ENCODE measurements at places on chromosomes 7 and 10. TPM values are rescaled to one million over a fixed set of nuclear protein-coding genes. Genes with fewer than 3 reads are reported as not detected.

DNA sequence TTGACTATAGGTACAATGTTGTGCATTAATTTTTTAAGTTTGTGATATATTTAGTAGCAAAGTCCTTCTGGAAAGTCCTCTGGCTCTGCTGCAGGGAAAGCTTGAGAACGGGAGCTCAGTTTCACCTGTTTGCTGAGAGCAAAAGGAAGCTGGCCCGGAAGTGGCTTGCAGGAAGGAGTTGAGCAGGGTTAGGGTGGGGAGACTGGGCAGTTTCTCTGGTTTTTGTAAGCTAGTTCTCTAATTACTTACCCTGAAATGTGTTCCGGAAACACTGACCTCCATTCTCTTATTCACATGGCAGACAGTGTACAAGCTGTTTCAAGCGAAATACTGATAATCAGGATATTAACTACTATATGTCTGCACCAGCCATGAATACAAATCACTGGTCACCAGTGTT is 22.3 kb downstream of the MAP3K8 start:
- DNase-seq, result no peak

- DNase-seq, result no peak
Observed at GRCh38 chr10:126459032-126459831, 71.0 kb upstream of the ADAM12 start.

- DNase-seq, result no peak
Observed at GRCh38 chr7:155201325-155202087, 96.2 kb upstream of the INSIG1 start.

DNA sequence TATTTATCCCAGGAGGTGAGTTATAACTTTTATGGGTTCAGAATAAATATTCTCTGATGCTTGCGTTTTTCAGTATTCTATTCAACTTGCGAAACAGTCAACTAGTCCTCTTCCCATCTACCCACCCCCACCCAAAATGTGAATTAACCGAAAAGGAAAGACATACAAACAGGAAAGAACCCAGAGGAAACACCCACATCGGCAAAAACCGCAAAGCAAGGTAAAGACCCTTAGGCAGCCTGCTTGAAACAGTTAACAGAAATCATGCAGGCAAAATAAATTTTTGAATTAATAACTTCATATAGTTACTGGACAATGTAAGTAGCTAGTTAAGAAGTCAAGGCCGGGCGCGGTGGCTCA is 5.4 kb downstream of the ZC3HAV1 start:
- DNase-seq, result peak; percentile 72

DNA sequence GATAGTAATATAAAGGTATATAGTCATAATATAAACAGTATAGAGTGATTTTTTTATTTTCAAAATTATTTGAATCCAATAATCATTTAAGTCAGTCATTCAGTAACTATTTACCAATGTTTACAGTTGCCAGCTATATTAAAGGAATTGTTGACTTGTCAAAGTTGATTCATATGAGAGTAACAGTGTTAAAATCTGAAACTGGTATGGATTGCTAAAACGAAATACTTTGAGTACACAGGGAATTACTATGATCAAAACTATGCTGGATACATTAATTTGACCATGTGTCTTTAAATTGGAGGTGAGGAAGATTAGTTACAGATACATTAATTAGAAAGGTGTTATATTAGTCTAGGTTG is 282.6 kb downstream of the ADK start:
- no peak for DNase-seq

- DNase-seq, result no peak
Observed at GRCh38 chr10:116136261-116136660, 136.7 kb downstream of the GFRA1 start.

GRCh38 chr7:103528152-103528551 is 82.1 kb upstream of the SLC26A5 start:
- no peak for DNase-seq

GRCh38 chr7:154906736-154907355 is 96.1 kb downstream of the PAXIP1 start:
- no peak for DNase-seq

- no peak for DNase-seq
Observed at GRCh38 chr10:36188461-36188860, 546.4 kb upstream of the FZD8 start.

DNA sequence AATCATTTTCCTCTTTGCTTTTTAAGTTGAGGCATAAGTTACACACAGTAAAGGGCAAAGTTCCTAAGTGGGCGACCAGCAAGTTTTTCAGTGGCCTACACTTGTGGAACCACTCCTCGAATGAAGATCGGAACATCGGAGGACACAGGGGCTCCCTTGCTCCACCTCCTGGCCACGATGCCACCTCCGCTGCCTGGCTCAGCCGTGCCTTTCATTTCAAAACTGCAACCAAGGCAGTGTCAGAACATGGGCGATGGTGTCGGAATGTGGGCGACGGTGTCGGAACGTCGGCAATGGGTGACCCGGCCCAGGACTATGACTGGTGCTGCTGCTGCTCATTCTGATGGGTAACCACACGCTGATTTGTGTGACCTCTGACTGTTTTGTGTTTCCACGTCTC is 9.6 kb upstream of the VIPR2 start:
- DNase-seq, result no peak

DNA sequence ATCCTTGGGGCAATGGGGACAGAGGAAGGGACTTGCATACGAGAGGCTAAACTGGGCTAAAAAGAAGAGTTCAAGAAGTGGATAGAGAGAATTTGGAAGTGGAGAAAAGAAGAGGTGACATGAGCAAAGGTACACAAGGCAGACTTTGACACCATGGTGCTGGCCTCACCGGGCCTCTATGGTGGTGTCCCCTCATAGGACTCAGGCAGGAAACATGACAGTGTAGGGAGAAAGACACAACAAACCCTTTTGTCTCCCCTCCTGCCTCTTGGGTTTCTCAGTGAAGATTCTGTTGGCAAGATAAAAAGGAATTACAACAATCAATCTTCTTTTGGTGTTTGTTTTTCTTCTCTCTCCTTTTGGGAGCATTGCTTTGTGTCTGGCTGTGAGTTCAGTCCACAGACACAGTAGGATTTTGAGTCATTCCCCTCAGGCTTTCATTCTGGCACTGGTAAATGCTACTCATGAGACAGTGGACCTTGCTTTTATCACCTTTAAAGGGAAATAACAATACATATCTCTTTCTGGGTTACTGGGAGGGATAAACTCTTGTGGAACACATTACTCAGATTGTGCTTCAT is 827.7 kb downstream of the TNS3 start:
- no peak for DNase-seq

- DNase-seq, result no peak
Observed at GRCh38 chr10:61732629-61733278, 70.0 kb downstream of the CABCOCO1 start.

- no peak for DNase-seq
Observed at GRCh38 chr7:15853832-15854470, 167.5 kb upstream of the MEOX2 start.

Gene GJD4
- total RNA-seq, result not detected

Gene SLC18A3
- total RNA-seq, result not detected

Gene ACADSB
- 22.4 TPM for total RNA-seq

Gene LLCFC1
- total RNA-seq, result not detected

Gene IDI2
- not detected for total RNA-seq

Gene ATP6V0A4
- total RNA-seq, result not detected

Gene PSD
- 2.4 TPM for total RNA-seq
